ENCODE measurements at places on chromosomes 4 and X.

- DNase-seq: no peak
Observed at GRCh38 chr4:126223784-126224407, 909.1 kb downstream of the FAT4 start.

DNA sequence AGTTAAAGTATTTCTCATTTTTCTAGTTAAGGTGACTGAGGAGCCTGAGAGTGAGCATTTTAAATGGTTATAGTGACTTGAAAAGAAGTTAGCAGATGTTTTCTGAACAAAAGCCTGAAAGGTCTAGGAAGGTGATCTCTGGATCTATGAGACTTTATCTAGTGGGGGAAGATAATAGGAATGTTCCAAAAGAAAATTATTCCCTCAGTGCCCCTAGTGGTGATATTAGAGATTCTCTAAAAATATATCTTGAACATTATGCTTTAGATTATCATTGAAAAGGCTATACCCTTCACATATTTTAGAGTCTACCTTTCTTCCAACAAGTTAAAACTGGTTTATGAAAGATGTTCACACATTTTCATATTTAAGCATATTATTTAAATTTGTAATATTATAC lies 69.0 kb upstream of the SPANXN1 start:
- no peak for DNase-seq

- DNase-seq: no peak
Observed at GRCh38 chr4:108327642-108328382, 159.1 kb upstream of the LEF1 start.

- DNase-seq: no peak
Observed at GRCh38 chr4:181911420-181911819, 331.8 kb upstream of the TENM3 start.

- no peak for DNase-seq
Observed at GRCh38 chr4:128579154-128579853, 230.2 kb upstream of the JADE1 start.

- no peak for DNase-seq
Observed at GRCh38 chr4:174215961-174216680, 67.3 kb downstream of the FBXO8 start.

DNA sequence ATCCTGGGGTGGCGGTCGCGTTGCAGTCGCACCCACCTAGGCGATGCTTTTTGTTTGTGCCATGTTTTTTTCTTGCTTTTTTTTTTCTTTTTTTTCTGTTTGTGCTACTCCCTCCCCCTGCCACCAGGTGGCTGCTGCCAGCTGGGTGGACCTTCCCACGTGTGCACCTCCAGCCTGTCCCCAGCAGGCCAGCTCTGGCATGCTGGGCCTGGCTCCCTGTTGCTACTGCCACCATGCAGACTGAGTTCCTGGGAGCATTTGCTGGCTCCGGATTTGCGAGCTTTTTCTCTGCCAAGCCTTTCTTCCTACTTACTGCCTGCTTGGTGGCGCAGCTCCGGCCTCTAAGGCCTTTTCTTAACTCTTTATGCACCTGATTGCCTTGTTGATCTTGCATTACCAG lies 161.2 kb upstream of the WDFY3 start:
- no peak for DNase-seq

- DNase-seq: no peak
Observed at GRCh38 chr4:138401334-138401733, 159.2 kb upstream of the SLC7A11 start.

DNA sequence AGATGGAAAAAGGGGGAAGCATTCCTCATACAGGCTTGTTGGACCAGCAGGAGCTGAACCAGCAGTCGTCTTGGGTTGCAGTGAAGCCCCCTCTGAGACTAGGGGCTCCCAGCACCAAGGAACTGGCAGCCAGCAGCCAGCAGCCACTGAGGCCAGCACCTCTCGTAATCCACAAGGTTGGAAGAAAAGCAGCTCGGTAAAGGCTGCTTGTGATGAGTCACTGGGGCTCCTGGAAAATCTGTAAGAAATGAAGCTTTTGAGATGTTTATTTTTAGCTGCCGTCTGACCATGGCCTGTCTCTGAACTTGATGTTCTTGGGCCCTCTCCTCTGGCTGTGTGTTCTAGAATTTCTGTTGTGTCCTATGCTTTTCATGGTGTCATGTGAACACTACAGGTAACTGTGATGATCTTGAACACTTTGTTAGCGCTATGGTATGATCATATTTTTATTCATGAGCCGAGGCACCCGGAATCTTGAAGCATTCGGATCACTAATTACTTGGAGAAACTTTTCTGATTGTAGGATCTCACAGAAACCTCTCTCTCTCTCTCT lies 18.6 kb downstream of the CLCN4 start:
- no peak for DNase-seq

- DNase-seq: no peak
Observed at GRCh38 chr4:115090483-115091075, 22.8 kb downstream of the NDST4 start.

DNA sequence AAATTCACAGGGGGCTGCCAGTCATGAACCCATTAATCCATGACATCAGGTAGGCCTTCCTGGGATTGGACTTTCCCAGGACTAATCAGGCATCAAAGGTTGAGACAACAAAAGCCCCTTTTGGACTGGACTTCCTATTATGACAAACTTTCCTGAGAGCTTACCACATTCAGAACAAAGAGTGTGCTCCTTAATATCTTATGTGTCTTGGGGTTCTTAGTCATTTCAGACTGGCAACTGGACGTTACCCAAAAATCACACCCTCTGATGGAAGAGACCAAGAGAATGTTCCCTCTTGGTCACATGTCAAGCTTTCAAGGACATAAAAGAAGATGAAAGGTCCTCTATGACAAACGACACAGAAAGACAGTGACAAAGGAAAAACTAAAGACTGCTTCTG lies 31.6 kb upstream of the PPP1R2C start:
- DNase-seq: no peak

DNA sequence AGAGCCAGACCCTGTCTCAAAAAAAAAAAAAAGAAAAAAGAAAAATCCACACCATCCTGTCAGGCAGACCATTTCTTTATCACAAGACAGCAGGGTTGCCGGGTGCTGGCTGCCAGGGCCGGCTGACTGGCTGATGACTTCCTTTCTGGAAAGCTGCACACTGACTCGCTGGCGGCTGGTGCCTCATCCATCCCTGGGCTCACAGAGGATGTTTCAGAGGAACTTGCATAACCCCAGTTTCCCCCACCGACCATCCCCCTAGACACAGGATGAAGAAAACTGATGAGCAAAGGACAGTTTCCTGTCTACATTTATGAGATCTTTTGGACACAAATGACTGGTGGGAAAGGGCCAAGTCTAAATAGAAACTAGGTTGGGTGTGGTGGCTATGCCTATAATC lies 14.1 kb downstream of the HPSE start:
- peak; percentile 98 for DNase-seq

DNA sequence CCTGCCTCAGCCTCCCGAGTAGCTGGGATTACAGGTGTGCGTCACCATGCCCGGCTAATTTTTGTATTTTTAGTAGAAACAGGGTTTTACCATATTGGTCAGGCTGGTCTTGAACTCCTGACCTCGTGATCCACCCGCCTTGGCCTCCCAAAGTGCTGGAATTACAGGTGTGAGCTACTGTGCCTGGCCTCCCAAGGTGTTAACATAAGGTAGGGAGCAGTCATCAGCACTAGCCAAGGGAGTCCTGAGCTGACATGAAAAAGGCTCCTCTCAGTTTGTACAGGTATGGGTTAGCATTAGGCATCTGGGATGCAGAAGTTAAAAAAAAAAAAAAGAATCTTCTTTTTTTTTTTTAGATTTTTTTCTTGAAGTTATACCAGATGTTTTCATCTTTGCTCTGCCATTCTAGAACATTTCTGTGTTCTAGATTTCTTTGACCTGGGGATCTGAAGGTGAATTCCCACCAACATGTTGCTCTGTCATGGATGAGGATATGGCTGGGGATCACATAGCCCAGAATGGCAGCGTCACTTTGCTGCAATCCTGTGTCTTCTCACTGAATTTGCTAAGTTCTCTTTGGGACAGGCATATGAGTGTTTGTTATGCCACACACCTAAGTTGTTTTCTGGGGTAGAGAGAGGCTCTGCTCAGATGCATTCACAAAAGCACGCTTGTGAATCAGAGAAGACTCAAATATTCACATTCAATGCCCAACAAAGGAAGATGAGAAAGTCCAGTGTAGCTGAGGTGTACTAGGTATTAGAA lies 24.4 kb upstream of the PLA2G12A start:
- DNase-seq: no peak

GRCh38 chrX:48737213-48737938 lies 24.2 kb upstream of the GLOD5 start:
- peak; percentile 96 for DNase-seq

- DNase-seq: no peak
Observed at GRCh38 chr4:91909963-91910362, 393.8 kb upstream of the GRID2 start.

DNA sequence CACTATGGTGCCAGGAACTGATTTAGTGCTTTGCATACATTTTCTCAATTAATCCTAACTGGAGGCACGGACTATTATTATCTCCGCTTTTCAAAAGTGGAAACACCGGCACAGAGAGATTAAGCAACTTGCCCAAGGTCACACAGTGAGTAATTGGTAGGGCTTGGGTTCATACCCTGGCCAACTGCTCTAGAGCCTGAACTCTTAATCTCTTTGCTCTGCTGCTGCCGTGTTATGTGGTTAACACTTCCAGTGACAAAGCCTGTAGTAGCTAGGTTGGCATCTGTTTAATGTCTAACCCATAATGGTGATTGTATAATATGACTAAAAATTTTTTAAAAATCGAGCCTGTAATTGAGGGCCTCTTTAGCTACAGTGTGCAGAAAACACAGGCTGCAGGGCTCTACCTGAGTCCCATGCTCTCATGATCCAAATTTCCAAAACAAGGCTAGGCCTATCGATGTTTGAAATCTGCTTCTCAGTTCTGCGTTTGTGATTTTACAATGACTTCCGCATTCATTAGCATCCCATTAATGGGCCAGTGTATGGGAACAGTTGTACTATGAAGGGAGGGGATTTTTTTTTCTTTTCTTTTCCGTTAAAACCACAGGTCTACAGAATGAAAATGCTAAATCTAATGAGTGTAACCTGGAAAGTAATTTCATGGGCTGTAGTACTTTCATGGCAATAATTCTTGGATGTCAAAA lies 219.3 kb upstream of the JADE1 start:
- DNase-seq: no peak

GRCh38 chr4:37415845-37416369 lies 171.4 kb downstream of the NWD2 start:
- DNase-seq: no peak

GRCh38 chrX:150869450-150869849 lies 29.0 kb downstream of the CD99L2 start:
- no peak for DNase-seq

- no peak for DNase-seq
Observed at GRCh38 chr4:93355411-93355810, 473.1 kb upstream of the ATOH1 start.

DNA sequence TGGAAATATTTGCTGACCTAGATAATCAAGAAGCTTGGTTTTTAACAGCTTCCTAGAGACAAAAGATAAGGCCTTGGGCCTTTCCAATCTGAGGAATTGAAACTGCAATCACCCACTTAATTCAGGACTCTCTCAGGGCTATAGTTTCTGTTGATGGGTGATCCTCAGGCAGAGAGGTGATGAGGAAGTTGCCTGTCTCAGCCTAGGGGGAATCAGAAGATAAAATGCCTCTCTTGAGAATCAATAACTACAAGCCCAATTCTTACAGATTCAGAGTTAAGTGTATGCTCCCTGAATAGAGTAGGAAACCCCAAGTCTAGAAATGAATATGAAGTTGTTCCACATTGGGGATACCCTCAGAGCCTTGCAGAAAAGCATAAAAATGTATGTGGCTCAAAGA lies 45.5 kb downstream of the NFKB1 start:
- no peak for DNase-seq

- DNase-seq: no peak
Observed at GRCh38 chr4:47713129-47713834, 124.6 kb downstream of the CORIN start.

DNA sequence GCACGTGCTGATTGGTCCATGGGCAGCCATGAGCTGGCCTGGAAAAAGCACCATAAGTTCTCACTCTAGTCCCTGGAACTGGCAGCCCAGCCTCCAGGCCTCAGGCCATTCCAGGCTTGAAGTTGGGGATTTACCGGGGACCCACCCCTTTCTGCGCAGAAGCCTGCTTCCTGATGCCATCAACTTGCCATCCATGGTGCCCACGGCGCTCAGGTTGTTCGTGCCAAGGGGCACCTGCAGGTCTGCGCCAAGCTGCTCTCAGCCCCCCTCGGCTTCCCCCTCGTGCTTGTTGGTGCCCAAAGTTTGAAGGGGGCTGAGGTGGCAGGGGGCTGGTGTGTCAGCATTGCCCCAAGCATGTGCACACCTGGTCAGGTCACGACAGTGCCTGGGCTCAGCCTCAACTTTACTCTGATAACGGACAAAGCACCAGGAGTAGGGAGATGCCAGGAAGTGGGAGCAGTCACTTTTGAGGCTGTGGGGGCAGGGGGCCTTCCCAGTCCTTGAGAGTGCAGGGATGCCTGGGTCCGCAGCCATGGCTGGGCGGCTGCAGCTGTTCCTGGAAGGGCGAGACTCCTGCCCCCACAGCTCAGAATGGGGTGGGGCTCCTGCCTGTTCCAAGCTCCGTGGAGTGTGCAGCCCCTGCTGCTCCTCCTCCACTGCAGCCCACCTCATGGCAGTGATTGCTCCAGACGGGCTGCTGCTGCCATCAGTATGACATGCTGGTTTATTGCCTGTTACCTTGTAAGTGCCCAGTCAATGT lies 24.9 kb downstream of the DCUN1D4 start:
- no peak for DNase-seq

GRCh38 chr4:47899639-47900038 lies 14.7 kb downstream of the NFXL1 start:
- DNase-seq: no peak

DNA sequence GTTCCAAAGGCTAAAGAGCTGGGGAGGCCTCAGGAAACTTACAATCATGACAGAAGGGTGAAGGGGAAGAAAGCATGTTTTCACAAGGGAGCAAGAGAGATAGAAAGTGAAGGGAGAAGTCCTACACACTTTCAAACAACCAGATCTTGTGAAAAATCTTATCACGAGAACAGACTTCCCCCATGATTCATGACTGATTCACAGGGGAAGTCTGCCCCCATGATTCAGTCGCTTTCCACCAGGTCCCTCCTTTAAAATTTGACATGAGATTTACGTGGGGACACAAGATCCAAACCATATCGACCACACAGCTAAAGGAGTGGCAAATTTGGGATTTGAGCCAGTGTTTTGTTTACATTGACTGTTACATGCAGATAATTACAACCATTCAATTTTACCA lies 971.1 kb upstream of the HS3ST1 start:
- DNase-seq: no peak

DNA sequence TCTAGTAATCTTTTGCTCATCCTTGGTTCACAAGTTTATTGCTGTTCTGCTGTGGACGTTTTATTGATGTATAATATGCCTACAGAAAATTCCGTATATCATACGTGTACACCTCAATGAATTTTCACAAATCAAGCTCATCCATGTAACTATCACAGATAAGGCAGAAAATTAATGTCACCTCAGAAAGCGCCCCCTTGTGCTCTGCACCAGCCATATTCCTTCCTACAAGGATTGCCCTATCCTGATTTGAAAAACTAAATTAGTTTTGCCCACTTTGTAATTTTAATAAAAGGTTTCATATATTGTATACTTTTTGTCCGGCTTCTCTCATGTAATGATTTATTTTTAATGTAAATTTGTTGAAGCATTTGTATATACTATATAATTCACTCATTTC lies 390.8 kb downstream of the ADGRL3 start:
- no peak for DNase-seq

GRCh38 chr4:90095000-90095399 lies 32.2 kb upstream of the CCSER1 start:
- no peak for DNase-seq

All from CD14-positive monocyte (primary cell).